Forelimb muscle (tissue), 1 donor: ENCODE measurements at places on chromosomes 3 and 15. TPM values are rescaled to one million over a fixed set of nuclear protein-coding genes. Genes with fewer than 3 reads are reported as not detected.

GRCh38 chr15:88512078-88512477 lies 34.4 kb downstream of the DET1 start:
- no peak for DNase-seq

- no peak for DNase-seq
Observed at GRCh38 chr15:78207641-78208340, 26.6 kb downstream of the ACSBG1 start.

GRCh38 chr3:35194666-35195065 lies 444.7 kb upstream of the ARPP21 start:
- DNase-seq = no peak

DNA sequence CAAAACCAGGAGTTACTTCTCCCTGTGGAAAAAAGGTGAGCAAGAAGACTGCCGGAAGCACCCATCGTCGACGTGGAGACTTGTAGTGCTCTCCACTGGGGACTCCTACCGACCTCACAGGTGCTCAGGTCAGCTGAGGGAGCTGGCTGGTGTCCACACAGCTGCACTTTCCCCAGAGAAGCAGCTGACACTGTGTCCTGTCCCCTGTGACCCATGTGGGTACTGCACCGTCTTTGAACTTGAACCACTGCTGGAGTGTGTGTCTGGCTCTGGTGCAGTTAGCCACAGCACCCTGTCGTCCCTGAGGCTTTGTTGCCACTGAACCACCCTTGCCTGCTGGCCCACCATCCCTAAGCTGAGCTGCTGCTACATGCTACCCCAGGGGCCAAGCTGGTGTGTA lies 270.8 kb downstream of the CACNA2D3 start:
- no peak for DNase-seq

DNA sequence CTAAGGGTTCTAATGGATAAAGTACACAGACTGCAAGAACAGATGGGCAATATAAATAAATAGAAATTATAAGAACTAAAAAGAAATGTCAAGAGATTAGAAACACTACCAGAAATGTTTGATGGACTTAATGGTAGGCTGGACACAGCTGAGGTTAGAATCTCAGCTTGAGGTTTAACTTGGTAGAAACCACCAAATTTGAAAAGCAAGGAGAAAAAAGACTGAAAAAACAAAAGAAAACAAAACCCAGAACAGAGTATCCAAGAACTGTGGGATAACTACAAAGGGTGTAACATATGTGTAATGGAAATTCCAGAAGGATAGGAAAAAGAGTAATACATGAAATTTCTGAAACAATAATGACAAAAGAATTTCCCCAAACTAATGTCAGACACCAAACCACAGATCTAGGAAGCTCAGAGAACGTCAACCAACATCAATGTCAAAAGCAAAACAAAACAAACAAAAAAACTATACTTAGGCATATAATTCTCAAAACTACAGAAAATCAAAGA lies 35.0 kb downstream of the RFX7 start:
- no peak for DNase-seq

- DNase-seq = no peak
Observed at GRCh38 chr3:46893763-46894162, 16.2 kb downstream of the PTH1R start.

- DNase-seq = no peak
Observed at GRCh38 chr3:161049683-161050248, 55.4 kb downstream of the B3GALNT1 start.

Gene ST8SIA2
- 15.6 TPM for polyA plus RNA-seq

Gene DZIP1L
- polyA plus RNA-seq = 6.9 TPM

Gene MFGE8
- 164 TPM for polyA plus RNA-seq
